ENCODE measurements at places on chromosomes 11 and 22. TPM values are rescaled to one million over a fixed set of nuclear protein-coding genes. Genes with fewer than 3 reads are reported as not detected.

DNA sequence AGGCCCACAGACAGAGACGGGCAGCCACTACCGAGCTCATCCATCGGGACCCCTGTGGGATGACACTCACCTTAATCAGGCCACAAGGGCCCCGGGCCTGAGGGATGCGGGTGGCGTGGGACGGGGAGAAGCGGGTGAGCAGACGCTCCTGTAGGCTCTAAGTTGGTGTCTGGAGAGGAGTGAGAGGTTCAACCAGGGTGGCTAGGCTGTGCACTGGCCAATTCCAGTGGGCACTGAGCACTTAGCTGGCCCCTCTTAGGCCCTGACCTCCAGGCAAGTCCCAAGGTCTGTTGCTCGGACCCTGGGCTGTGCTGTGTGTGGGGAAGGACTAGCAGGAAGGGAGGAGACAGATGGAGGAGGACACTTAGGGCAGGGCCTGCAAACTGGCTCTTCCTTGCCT is 139.3 kb downstream of the ST3GAL4 start:
- DNase-seq: no peak

DNA sequence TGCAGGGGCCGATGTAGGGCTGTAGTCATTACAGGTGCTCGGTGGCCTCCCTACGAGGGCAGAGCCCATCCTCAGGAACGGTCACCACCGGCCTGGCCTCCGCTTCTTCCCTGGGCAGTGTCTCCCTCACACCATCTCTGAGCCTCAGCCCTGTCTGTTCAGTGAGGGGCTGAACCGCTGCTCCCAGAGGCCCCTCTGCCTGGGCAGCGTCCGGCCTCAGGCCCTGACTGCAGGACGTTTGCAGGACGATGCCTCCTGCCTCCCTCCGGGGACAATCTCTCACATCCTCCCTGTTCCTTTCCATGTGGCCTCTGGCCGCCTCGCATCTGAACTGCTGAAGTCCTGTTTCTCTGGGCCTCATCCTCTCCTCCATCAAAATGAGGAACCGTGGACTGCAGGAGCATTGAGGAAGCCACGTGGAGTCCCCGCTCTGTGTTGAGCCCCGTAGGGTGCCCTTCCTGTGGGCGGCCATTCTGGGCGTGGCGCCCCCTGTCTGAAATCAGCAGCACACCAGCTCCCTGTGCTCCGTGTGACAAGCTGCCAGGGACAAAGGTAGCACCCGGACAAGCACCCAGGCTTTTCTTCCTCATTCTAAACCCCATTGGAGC is 933.5 kb downstream of the BRD1 start:
- no peak for DNase-seq

The OR51E2 gene
- total RNA-seq: under 0.01 TPM

DNA sequence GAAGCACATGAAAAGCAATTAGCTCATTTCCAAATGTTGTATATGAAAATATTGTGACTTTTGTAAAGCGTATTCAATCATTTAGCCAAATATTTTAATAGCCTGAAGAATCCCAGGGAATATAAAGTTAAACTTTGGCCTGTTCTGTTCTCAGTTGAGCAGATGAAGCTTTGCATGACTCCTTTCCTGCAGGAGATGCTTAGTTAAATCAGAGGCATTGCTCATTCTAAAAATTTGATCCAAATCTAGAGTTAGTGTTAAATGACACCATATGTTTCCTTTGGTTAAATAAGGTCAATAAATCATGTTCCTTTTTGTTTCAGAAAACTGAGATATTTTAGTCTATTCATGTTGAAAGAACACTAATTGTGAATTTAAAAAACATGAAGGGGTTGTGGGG is 51.2 kb upstream of the BIRC3 start:
- no peak for DNase-seq

- DNase-seq: no peak
Observed at GRCh38 chr11:104907521-104908185, 9.4 kb upstream of the CASP12 start.

- no peak for DNase-seq
Observed at GRCh38 chr11:106389101-106389500, 311.6 kb downstream of the AASDHPPT start.

GRCh38 chr11:59692915-59693314 is 20.7 kb downstream of the OR10V1 start:
- no peak for DNase-seq

DNA sequence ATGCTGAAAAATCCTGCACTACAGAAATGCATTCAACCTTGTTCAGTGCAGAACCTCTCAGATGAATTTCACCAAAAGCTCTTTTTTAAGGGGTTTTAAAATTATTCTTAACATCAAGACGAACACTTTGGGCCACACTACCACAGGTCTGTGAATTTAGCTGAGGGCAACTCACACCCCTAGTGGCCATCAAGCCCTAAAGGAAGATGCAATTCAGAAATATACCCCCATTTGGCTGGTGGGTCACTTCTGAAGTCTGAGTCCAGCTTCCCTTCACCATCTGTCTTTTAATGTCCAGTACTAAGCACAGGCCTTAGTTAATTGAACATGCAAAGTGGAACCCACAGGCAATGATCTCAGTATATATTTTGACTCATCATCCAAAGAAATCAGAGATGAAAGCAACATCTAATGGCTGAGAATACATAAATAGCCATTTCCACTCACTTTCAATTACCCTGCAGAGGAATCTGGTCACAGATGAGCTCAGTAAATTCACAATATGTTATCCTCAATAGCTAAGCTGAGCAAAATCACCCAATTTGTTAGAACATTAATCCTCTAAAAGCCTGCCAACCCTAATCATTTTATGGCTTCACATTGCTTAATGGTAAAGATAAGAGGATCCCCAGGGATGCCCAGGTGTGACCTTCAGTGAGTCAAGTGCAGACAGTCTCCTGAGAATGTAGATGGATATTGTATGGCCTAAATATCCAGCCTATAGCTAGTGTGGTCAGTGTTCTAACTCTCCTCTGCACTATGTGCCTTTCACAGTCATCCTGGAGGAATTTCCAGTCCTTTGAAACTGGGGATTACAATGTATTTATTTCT is 50.3 kb downstream of the FAM76B start:
- no peak for DNase-seq

The POU2AF1 gene
- not detected for total RNA-seq

GRCh38 chr11:73270855-73271477 is 1.2 kb upstream of the P2RY6 start:
- no peak for DNase-seq

DNA sequence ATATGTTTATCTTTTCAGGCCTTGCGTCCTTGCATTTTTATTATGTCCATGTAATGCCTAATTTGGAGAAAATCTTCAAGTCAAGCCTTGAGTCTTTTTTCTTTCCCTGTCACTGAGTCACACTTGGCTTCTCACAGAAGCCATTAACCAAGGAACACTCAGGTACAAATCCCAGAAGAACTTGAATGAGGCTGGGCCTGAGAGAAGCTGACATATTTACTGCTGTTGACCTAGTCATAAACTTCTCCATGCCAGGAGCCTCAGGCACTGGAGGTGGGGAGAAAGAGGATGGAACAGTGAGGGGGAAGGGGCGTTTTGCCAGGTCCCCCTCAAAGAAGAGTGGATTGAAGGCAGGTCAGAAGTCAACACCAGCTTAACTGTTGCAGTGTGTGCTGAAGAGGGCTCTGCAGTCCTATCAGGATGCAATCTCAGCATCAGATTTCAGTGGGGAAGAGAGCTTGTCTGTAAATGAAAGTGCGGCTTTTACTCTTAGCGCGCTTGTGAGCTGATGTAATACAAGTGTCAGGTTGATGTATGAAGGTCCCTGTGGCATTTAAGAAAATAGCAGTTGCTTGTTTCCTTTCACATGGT is 526.0 kb downstream of the ETS1 start:
- no peak for DNase-seq
